ENCODE measurements at places on chromosomes 11 and 22.

DNA sequence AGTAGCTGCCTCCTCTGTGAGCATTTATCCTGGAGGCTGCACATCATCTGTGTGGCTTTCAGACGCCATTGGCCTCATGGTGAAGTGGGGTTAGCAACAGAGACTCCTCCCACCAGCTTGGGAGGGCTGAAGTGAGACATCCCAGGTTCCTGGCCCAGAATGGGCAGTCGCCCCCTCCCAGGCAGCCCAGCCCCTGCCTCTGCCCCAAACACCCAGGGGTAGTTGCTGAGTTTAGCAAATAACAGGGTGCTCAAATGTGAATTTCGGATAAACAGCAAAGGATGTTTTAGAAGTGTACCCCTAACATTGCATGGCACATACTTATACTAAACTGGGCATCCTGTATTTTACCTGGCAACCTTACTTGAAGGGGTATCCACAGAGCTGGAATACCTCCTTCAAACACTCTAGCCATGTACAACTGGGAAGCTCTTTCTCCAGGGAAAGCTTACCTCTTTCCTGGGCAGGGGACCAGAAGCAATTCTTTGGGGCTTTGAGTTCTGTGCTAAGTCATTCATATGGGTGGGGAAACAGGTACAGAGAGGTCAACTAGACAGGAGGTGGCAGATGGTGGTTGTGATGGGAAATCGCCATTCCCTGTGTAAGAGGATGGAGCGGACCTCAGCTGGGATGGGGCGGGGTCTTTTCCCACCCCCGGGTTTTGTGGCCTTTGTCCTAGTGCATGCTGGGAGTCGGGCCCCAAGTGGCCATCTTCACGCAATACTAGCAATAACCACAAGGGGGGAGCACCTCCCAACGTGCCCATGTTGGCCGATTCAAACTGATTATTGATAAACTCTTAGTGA, 19.3 kb downstream of the MTFP1 start:
- peak; percentile 39 for DNase-seq

DNA sequence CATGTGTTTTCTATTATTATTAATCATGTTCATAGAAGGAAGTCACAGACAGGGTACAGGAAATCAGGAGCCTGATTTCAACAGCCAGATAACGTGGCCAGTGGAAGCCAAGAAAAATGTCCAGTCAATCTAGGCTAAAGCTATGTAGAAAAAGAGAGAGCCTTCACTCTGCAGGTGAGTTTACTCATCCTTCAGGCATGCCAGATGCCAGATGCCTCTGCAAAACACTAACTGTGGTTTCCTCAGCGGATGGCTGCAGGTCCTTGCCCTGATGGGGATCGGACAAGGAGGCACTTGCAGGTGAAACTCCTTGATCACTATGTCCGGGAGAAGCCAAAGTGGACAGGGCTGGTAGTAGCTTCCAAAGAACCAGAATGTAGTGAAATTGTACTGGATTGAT, 962.3 kb upstream of the RAG2 start:
- DNase-seq = no peak

GRCh38 chr22:16932577-16932976, 75.4 kb downstream of the GAB4 start:
- no peak for DNase-seq

DNA sequence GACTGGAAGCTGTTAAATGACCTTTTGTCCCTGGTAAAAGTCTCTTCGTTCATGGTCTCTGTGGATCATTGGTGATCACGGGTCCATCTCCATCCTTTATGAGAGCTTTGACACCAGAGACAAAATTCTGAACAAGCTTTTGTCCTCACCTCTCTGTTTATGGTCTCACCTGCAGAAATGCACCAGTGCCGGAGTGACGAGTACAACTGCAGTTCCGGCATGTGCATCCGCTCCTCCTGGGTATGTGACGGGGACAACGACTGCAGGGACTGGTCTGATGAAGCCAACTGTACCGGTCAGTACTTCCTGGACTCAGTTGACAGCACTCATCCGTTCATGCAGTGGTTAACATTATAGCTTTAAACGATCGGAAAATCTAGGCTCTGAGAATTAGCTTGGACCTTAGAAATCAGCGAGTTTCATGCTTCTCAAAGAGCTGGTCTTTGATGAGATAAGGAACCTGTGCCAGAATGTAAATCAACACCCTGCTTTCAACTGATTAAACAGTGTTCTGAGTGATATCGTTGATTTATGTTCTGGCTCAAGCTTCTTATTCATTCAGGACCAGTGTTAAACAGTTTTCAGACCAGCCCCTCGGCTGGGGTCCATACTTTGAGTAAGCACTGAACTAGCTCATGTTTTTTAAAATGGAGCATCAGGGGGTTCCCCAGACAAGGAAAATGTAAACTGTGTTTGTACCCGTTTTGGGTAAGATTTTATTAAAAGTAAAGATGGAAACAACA, 124.5 kb upstream of the SORL1-AS1 start:
- no peak for DNase-seq

GRCh38 chr11:16365581-16366228, 9.4 kb upstream of the SOX6 start:
- no peak for DNase-seq

DNA sequence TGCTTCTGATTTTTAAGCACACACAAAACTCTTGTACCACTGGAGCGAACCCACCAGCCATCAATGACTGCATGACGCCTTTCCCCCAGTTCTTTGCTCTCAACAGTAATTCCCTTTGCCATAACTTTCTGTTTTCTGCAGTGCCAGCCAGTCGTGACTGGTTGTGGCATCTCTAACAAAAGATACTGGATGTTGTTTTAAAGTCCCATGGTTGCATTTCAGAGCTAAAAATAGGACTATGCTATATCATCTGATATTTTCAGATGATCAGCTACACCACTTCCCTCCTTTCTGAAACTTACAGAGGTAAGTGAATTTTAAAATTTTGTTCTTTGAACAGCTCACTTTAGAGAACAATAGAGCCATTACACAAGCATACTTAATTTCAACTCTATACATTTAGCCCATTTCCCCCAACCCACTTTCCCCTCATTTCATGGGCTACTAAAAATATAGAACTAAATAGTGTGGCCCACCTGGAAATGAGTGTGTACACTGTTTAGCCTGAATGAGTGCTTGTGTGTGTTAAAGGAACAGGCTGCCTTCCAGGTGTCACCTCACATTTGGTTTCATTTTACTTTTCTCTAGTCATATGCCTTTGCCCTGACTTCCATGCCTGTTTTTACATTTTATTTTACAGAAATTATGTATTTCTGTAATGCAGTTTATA, 136.9 kb upstream of the ZC3H12C start:
- DNase-seq = no peak
